ENCODE measurements at places on chromosomes 12 and 14.
A peak's percentile ranks its signal among the peaks of the same experiment; 100 is the strongest.

DNA sequence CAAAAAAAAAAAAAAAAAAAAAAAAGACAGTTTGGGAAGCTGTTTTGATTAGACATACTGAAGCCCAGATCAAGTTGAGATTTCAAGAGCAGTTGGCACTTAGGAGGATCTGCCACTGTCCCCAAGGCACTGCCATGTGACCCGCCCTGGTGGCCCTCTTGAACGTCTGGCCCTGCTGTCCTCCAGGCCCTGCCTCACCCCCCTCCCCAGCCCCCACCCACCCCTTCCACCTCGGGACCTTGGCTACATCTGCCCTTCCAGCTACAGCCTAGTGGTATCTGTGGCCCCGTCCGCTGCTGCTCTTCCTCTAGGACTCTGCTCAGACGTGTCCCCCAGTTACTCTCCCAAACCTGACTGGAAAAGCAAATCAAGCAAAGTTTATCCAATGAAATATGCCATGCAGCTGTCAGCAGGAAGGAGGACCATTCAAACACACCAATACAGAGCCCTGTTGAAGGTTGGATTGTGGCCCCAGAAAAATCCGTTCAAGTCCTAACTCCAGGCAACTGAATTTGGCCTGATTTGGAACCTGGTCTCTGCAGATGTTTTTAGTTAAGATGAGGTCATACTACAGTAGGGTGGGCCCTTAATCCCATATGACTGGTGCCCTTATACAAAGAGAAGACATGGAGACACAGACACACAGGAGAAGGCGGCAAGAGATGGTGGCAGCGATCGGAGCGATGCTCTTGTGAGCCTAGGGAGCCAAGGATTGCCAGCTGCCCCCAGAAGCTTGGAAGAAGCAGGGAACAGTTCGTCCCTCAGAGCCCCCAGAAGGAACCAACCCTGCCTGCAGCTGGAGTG, 17.7 kb downstream of the SLC25A29 start:
- peak; percentile 54 for DNase-seq

- no peak for DNase-seq
These were observed 35.4 kb upstream of the LTA4H start for GRCh38 chr12:96070670-96071279.

GRCh38 chr12:11769723-11770514, 120.4 kb downstream of the ETV6 start:
- no peak for DNase-seq

DNA sequence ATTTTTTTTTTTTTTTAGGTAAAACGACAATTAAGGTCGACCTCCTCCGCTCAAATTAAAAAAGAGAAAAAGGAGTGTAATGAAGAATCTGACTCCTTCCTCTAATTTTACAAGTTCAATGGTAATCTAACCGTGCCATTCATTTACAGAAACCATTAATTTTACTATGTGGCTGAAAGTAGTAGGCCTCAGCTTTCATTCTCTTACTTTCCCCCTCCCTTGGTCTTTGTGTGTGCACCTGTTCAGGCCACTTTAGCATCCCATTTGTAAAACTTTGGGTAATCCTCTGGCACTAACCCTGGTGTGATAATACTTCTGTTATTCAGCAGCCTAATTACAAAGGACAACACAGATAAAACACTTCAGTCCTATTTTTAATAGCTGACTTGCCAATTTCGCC, 128.1 kb downstream of the ASCL1 start:
- no peak for DNase-seq

- DNase-seq = no peak
These were observed 397.1 kb downstream of the NOVA1 start for GRCh38 chr14:26200687-26201086.

GRCh38 chr12:1517007-1517406, 77.4 kb downstream of the FBXL14 start:
- DNase-seq = peak; percentile 47

DNA sequence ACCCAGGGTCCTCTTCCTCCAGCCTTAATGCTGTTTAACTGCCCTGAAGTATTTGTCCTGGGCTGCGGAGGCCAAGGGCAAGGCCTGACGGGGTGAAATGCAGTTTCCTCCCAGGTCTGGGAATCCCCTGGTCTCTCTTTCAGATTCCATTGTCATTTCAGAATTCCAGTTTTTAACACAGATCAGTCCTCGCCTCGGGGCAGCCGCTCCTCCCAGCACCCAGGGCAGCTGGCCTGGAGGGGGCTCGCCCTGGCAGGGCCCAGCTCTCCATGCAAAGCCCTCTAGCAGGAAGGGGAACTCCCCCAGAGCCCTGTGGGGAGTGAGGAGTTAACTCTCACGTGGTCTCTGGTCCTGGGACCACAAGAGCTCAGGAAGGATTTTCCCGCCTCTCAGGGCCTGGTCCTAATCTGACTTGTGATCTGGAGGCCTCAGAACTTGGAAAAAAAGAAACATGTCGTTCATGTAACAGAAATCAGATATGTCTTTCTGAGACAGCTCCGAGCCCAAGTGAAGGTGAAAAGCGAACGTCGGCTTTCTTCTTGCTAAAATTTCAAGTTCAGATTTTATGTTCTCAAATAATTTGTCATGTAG, 265.6 kb upstream of the SFSWAP start:
- no peak for DNase-seq

GRCh38 chr12:126027825-126028224, 962.6 kb downstream of the AACS start:
- no peak for DNase-seq

- DNase-seq = no peak
These were observed 110.1 kb upstream of the LRIG3 start for GRCh38 chr12:59030415-59030814.

DNA sequence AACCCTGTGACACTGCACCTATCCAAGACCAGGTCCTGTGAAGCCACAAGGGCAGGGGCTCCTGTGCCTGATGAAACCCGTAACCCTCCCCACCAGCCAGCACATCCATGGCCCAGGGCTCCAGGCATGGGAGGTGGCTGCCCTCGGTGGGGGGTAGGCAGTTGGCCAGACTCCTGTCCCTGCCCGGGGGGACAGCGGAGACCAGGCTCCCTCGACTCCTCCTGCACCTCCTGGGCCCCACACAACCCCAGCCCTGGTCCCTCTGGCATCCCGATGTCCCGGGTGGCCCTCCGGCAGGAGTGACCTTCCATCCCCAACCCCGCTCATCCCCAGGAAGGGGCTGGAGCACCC, 11.4 kb downstream of the AKT1 start:
- no peak for DNase-seq

GRCh38 chr12:107057071-107057834, 36.1 kb downstream of the CRY1 start:
- DNase-seq = no peak

DNA sequence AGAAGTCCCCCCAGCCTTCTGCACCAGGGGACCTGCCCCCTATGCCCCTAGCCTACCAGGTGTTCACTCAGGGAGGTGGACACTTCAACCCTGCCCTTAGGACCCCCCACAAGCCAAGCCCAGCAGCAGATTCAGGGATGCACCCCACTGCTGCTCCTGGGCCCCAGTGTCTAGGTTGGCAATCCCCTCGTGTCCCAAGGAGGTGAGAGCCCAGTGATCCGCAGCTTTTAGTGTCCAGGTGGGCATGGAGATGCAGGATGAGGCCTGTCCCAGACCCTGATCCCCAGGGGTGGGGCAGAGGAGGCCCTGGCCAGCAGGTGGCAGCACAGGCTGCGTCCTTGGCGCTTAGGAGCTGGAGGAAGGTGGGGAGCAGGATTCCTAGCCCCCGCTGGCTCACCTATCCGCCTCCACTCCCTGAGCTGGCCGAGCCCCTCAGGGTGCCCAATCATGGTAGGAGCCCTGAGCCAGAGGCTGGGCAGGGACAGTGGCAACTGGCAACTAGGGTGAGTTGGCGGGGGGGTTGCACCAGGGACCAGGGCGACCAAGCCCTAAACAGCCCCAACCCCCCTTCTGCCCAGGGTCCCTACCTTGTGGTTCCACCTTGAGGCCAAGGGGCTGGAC, 4.1 kb downstream of the CKB start:
- DNase-seq = peak; percentile 86

DNA sequence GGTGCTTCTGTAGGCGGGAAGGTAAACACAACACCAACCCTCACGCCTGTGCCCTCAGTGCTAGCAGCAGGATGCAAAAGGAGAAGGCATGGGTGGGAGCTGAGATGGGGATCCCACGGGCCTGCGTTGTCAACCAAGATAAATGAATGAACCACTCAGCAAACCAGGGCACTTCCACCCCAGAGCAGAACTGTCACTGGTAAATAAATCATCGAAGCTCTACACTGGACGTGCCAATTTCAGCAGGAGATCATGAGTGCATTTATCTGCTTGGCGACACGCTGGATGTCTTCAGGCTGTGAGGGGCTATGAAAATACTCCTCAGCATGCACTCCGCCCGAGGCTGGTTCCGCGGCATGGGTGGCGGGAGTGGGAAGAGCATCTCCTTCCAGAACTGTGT, 33.2 kb downstream of the HSPB8 start:
- no peak for DNase-seq

GRCh38 chr12:72502546-72502945, 230.4 kb downstream of the TRHDE start:
- DNase-seq = no peak

DNA sequence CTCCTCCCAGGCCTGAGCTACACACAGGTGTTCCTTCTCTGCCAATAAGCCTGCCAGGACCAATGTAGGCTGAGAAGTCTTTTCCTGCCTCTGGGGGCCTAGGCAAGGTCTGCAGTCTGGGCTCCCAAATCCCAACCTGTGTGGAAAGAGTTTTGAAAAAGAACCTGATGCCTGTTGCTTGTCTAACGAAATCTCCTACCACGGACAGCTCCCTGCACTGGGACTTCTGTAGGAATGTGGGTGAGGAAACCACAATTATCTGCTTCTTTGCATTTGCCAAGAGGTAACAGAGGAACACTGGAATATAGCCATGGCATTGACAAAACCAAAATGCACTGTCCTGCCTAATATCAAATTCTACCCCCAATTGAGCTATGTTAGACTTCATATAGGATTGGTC, 877.0 kb upstream of the TMEM132C start:
- no peak for DNase-seq

DNA sequence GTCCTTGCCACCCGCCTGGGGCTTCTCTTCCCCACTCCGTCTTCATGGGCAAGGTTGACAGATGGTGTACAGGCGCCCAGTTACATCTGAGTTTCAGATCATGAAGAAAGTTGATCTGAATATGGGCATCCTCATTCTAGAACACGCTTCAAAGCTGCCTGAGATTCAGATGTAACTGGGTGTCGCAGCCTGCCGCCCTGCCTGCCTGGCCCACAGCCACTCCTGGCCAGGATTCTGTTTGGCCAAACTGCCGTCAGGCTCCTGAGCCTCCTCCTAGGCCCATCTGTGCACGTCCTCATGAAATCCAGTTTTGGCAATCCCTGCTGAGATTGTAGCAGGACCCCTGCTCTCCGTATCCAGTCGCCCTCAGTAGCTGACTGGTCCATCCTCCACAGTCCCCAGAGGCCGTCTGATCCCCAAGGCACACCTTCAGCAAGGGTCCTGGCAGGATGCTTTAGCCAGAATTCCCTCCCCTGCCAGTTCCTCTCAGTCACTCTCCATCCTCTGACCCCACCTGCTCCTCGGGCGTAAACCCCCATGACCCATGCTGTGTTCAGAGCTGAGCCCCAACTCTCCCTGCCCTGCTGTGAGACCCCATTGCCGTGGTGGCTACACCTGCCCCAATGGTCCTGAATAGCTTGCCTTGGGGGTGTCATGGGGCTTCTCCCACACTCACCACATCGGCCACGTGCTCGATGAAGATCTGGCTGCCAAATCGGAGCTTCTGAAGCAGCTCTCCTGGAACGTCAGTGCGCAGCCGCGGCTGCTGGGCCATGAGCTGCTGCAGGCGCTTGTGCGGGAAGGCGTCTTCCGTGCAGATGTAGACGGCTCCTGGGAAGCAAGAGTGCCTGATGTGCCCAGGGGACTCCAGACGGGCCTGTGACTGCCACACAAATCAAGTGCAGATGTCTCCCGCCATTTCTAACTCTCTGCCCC, 12.5 kb downstream of the XRCC3 start:
- DNase-seq = no peak

DNA sequence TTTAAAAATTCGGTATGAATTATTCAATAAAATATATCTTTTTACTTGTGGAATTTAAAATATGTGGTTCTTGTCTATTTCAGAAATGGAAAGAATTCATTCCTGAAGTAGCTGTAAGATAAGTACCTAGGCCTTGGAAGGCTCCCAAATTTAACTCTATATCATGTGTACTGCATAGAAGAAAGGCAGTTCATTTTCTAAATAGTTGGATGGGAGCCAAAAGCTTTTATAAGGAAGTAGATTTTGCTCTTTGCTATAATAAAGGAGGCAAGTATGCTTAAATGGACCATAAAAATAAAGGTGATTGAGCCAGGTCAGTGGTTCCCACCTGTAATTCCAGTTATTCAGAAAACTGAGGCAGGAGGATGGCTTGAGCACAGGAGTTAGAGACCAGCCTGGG, 187.5 kb downstream of the ATXN7L3B start:
- no peak for DNase-seq

GRCh38 chr12:40534828-40535227, 157.4 kb upstream of the CNTN1 start:
- no peak for DNase-seq

GRCh38 chr12:100995201-100995600, 200.6 kb downstream of the ANO4 start:
- DNase-seq = no peak

- DNase-seq = no peak
These were observed 12.3 kb upstream of the GLT1D1 start for GRCh38 chr12:128840862-128841468.

DNA sequence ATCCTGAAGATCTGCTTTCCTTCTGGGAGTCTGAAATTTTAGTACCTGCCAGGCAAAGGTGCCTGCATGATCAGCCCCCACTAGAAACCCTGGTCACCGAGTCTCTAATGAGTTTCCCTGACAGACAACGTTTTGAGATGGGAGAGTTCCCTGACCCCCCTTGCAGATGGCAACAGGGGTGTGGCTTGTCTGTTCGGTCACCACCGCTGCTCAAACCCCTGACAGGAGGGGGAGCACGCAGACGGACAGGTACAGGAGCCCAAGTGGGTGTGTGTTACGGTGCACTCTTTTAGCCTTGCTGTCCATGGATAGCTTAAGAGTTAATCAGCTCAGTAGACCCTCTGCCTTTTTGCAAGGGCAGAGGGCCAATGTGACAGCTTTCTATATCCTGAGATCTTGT, 19.3 kb upstream of the CDKN3 start:
- DNase-seq = no peak
